Germinal center (tissue), 1 donor: ENCODE measurements at places on chromosomes 13 and 19.

GRCh38 chr13:20701461-20701860 lies 2.0 kb upstream of the IL17D start:
- DNase-seq, result no peak

DNA sequence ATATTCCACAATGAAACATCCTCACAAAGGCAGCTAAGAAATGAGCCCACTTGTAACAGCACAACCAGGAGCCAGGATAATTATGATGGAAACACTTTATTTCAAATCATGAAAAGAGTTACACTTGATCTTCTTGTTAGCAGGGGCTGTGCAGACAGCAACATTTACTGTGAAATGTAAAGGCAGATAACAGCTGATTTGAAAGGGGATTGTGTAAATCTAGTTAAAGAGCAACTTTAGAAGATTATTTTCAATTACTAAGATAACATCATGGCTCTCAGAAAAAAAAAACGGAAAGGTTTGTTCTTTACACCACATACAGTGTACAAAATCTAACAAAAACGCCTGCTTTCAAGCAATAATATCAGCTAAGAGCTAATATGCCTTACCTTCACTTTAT lies 22.4 kb downstream of the ENOX1 start:
- no peak for DNase-seq

DNA sequence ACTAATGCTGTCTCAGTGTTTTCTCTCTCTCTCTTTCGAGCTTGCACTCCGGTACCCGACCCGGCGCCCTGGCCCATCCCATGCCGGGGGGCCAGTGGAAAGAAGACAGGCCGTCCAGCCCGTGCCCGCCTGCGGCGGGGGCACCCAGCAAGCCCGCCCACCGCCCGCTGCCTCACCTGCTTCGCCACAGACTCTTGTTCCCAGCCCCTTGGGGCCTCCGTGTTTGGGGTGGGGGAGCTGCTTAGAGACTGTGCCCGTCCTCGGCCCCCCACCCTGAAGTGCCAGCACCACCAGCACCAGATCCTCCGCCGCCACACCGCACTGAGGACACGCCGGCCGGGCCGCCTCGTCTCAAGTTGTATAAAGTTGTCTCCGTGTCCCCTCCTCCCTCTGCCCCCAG lies 2.4 kb downstream of the LENG9 start:
- DNase-seq, result no peak

GRCh38 chr19:31070146-31071065 lies 278.8 kb downstream of the TSHZ3 start:
- no peak for DNase-seq

DNA sequence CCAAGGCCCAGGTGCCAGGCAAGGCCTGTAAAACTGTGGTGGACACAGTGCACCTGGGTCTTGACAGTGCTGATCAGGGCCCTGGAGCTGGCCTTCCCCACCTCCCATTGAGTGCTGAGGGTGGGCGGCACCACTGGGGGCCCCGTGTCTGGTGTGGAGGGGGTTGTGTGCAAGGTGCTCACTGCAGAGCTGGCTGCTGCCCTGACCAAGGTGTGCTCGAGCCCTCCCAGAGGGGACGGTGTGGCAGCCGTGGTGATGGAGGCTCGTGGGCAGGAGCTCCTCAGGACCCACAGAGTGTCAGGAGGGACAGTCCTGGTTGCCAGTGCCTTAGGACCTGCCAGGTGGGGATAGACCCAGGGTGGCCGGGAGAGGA lies 23.0 kb downstream of the ATP4B start:
- no peak for DNase-seq

DNA sequence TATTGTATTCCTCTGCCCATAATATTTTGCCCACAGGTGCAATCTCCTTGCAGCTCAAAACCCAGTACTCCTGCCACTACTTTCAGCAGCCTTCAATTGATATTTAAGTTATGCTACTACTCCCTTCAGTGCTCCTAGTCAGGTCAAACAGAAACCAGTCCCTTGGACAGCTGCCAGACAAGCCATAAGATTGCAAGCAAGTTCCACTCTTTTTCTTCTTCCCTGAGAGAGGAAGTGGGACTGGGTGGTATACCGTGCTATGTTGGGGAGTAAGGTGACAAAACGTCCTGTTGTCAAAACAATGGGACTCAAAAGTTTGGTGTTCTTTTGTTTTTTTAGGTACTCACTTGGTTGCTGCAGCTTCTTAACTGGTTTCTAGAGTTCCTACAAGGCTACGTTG lies 63.1 kb upstream of the FRY start:
- no peak for DNase-seq

DNA sequence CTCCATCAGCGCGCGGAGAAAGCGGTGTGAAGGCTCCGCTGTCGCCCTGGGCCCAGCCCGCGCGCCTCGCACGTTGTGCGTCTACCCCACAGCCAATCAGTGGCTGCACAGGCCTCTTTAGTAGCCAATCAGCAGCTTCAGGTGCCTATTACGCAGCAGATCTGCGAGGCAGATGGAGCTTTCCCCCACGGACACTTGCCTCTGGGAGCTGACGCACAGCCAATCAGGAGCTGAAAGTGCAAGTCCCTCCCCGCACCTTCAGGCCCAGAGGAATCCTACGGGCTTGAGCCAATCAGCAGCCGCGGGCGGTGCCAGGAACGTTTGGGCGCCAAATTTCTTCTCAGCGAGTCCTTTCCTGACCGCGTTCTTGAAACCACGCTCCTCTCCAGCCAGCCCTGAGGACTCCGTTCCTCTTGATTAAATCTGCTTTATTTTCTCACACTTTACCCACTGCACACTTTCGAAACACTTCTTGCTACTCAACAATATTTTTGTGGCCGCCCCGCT lies 39.9 kb downstream of the SIGLEC7 start:
- no peak for DNase-seq

GRCh38 chr13:50326811-50327210 lies 311.6 kb downstream of the KCNRG start:
- DNase-seq, result no peak

- DNase-seq, result no peak
These were observed 258.8 kb upstream of the SPRY2 start for GRCh38 chr13:80599765-80600164.

GRCh38 chr19:2461751-2462634 lies 5.2 kb upstream of the LMNB2 start:
- peak; percentile 69 for DNase-seq

- no peak for DNase-seq
These were observed 166.2 kb downstream of the KCTD12 start for GRCh38 chr13:76719955-76720354.

- peak; percentile 92 for DNase-seq
These were observed at the start of gene SNRPD2 for GRCh38 chr19:45691516-45692186. Gene SNRPD2 (minus strand): TSS chr19:45691953. CDS start chr19:45691888, 65 bp downstream.

- DNase-seq, result peak; percentile 62
These were observed at the start of gene ISYNA1 for GRCh38 chr19:18437491-18438330. Gene ISYNA1 (minus strand): TSS chr19:18438133. CDS start chr19:18437979, 154 bp downstream.

DNA sequence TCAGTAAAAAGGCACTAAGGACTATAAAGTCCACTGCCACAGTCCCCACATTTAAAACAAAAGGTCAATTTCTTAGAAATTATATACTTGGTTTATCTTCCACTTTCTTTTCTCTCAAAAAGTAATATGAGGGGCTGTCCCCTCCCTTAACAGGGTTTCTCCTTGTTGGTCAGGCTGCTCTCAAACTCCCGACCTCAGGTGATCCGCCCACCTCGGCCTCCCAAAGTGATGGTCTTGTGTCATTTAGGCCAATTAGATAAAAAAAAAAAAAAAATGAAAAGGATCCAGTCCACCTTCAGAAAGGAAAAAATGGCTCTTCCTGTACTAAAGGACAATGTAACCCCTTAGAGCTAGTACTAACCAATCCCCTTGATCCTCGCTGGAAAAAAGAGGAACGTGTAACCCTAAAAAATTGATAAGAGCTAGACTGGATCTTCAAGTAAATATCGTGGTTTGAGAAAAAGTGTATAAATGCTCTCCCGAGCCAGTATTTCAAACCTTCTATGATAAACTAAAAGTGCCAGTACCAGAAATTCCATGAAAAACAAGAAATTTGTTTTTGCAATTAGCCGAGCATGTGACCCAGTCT lies 9.0 kb upstream of the CD70 start:
- no peak for DNase-seq

- no peak for DNase-seq
These were observed 995.9 kb downstream of the UQCRFS1 start for GRCh38 chr19:28217022-28217421.

DNA sequence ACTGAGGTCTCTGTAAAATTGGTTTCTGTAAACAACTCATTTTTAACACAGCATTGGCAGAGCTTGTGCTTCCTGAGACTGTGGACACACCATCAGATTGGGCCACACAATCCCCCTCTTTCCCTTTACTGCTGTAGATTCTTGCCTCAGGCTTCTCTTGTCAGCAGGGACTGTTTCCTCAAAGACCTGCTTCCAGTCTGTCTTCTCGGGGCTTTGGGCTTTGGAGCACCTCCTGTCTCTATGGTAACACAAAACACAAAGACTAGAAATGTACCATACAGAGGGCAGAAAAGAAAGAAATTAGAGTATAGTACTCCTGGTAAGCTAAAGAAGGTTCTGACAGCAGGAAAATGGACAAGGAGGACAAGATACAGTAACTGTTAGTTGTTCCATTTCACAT lies 484.5 kb downstream of the DIAPH3 start:
- DNase-seq, result no peak

DNA sequence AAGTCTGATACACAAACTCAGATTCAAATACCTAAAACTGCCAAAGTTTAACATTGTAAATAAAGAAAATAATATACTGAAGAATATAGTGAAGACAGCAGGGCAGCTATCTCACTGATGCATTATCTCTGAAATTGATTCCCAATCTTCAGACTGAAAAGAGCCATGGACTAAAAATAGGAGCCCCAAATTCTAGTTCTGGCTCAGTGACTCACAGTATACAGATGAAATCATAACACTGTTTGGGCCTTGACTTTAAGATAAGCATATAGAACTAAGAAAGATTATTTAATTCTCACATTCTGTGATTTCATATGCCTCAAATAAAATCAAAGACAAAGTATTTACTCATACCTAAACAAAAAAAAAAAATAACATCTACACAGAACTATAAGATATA lies 53.9 kb downstream of the RBM26 start:
- no peak for DNase-seq

GRCh38 chr13:51549050-51549449 lies 35.2 kb upstream of the WDFY2 start:
- DNase-seq, result no peak

DNA sequence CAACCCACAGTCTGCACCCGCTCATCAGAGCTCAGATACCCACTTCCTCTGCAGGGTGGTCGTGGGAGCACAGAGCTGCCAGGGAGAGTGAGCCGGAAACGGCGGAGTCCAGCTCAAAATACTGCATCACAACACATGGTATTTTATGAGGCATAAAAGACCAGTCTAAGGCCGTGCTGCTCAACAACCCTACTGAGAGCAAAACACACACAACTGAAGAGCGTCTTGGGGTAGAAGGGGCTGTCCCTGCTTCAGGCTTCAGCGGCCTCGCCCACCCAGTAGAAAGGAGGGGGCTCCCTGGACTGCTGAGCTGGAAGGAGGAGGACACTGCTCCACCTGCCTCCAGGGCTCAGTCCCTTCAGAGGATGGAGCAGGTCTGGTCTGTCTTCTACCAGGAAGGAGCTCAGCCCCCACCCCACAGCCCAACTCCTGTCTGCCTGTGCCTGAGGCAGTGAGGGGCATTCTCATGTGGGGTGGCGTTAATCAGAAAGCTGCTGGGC lies 36.9 kb downstream of the NAXD start:
- DNase-seq, result no peak

- DNase-seq, result no peak
These were observed 5.1 kb downstream of the MCF2L start for GRCh38 chr13:112974125-112974524.

DNA sequence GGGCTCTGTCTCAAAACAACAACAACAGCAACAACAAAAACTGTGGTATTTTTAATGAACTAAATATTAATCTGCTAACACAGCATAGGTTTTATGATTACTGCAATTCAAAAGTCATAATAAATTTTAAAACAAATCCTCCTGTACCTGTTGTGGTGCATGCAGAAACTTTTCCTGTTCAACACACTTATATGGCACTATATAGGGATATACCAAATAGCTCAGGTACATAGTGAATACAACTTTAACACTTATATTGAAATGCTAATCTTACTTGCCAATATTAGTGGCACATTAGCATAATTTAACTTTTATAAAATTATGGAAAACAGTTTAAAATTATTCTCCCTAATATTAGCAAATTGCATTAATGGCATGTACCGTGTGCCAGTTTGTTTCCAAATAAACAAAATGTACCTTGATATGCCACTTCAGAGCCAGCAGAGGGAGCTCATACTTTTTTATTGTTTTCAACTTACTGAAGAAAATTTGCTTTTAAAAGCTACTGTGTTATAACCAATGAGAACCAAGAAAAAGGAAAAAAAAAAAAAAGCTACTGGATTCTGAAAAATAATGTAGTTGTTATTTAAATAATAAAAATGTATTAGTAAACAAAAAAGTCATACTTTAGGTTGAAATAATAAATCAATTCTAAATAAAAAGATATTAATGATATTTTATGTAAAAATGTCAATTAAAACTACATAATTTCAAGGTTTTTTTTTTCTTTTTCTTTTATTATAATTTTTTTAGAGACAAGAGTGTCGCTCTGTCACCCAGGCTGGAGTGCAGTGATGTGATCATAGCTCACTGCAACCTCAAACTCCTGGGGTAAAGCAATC lies 18.0 kb upstream of the RBM26 start:
- DNase-seq, result peak; percentile 22

- no peak for DNase-seq
These were observed 7.2 kb downstream of the GPX4 start for GRCh38 chr19:1110809-1111640.

DNA sequence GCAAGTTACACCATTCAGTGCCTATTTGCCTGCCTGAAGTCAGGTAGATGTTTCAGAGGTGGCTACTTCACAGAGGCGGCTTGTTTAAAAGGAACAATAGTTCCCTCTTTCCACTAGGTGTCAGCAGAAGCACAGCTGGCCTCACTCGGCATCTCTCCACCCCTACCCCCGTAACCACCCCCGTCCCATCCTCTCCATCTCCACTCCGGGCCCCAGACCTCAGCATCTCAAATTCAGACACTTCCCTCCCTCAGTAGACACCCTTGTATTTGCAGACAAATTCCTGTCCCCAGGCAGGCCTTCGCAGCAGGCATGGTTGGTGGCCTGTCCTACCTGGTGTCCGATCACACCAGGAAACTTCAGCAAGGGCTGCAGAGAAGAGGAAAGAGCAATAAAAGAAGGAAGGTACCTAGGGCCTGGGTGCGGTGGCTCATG lies 9.1 kb upstream of the DPP9 start:
- DNase-seq, result peak; percentile 77

- peak; percentile 33 for DNase-seq
These were observed at the start of gene PPFIA3 for GRCh38 chr19:49119411-49120324. Gene PPFIA3 (plus strand): TSS chr19:49119544. CDS start chr19:49127874, 8,330 bp downstream.
